Stimulated activated naive CD4-positive, alpha-beta T cell (primary cell): ENCODE measurements at places on chromosomes 2 and 18.

GRCh38 chr18:52615943-52616342, 275.9 kb downstream of the DCC start:
- DNase-seq, result no peak

DNA sequence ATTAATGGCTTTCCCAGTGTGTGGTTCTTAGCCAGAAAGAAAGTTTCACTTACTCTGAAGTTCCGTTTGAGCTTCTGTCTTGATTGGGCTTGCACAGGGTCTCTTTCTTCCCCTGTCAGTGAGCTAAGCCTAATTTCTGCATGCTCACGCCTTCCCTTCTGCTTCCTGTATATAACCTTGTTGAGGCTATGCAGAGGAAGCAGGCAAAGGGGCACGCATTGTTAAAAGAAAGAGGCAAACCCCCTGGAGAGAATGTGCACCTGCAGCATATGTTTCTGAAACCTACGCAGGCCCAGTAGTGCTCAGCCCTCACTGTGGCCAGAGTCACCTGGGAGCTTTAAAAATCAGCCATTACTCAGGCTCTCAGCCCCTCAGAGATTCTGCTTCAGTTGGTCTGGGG, 14.5 kb upstream of the PLA2R1 start:
- no peak for DNase-seq

DNA sequence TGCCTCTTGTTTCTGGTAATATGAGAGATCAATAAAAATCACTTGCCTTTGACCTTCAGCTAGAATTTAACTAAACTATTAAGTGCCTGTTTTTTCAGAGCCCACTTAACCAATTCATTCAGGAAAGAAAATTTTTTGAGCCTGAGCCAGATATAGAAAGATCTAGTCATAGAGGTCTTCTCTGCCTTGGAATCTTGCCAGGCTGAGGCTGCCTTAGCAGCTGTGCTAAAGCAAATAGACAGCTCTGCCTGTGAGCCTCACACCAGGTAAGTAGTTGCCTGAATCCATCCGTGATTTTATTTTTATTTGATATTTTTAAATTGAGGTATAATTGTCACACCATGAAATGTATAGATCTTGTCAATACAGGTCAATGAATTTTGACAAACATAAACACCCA, 27.4 kb downstream of the EVX2 start:
- DNase-seq, result no peak

DNA sequence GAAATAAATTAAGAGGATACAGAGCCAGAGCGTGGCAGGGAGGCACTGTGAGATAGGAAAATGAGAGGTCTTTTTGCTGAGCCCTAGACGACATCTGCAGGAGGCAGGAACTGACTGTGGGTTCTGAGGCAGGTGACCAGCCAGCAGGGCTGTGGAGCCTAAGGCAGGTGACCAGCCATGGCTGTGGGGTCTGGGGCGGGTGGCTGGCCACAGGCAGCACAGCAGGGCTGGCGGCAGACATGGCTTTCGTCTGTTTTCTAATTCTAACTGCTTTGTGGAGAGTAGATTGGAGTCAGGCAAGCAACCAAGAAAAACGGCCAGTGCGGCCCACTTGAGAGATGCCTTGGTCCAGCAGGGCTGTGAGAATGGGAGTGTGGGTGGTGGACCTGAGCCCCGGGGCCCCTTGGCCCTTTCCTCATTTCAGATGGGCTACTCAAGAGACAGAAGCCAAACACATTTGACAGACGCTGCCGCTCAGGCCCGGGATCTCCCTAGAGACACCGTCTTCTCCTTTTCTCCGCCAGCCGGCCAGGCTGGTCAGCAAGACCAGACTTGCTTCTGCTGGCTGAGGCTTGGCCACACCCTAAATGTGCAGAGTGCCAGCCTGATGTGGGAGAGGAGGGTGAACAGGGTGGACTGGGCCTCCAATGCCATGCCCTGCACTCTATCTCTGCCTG, 19.7 kb upstream of the GNAL start:
- DNase-seq, result no peak

- DNase-seq, result no peak
Measured at GRCh38 chr2:239363946-239364637, 36.7 kb downstream of the HDAC4 start.
